ENCODE measurements at places on chromosomes 4 and X. TPM values are rescaled to one million over a fixed set of nuclear protein-coding genes. Genes with fewer than 3 reads are reported as not detected.

- no peak for DNase-seq
Measured at GRCh38 chrX:22739276-22739675, 260.5 kb upstream of the DDX53 start.

GRCh38 chr4:147943159-147943638 is 211.3 kb downstream of the ARHGAP10 start:
- no peak for DNase-seq

GRCh38 chr4:6250235-6250983 is 19.2 kb upstream of the WFS1 start:
- DNase-seq, result peak; percentile 69

GRCh38 chr4:137949746-137950145 is 292.4 kb downstream of the SLC7A11 start:
- DNase-seq, result peak; percentile 22

GABRA4 gene
- total RNA-seq, result not detected

UNC5C gene
- under 0.01 TPM for total RNA-seq
